Iris pigment epithelial cell (primary cell): ENCODE measurements at places on chromosomes 1 and 21.

GRCh38 chr1:76494807-76495206 is 372.5 kb upstream of the ST6GALNAC5 start:
- peak; percentile 54 for DNase-seq

DNA sequence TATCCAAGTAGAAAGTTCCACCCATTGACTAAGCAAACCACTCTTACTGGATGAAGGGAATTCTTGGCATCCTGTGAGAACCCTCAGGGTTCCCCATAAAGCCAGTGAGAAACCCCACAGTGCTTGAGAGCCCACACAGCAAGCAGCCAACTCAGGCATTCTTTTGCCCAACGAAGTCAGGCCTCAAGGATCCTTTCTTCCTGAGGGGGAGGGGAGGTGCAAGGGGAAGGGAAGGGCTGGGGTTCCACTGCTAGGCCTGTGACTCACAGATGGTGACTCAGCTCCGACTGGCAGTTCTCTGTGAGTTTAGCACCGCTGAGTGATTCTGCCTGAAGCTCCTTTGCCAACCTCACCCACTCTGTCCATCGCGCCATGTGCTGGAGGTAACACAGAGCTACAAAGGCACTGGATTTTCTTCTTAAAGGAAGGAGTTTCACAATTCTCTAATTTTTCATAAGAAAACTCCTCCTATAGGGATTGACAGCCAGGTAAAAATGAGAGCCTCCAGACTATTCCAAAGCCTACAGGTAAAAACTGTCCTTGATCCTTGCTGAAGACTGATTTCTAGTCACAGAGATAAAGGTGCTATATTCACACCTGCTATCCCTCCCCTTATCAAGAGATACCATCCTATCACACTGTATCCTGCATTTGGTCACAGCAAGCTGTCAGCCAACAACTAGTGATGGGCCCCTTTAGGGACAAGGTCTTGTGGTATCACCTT is 4.8 kb downstream of the ENO1 start:
- peak; percentile 99 for DNase-seq

- no peak for DNase-seq
Measured at GRCh38 chr1:78790174-78790573, 140.5 kb downstream of the IFI44 start.

GRCh38 chr1:53432611-53433010 is 26.6 kb upstream of the DMRTB1 start:
- DNase-seq: no peak

DNA sequence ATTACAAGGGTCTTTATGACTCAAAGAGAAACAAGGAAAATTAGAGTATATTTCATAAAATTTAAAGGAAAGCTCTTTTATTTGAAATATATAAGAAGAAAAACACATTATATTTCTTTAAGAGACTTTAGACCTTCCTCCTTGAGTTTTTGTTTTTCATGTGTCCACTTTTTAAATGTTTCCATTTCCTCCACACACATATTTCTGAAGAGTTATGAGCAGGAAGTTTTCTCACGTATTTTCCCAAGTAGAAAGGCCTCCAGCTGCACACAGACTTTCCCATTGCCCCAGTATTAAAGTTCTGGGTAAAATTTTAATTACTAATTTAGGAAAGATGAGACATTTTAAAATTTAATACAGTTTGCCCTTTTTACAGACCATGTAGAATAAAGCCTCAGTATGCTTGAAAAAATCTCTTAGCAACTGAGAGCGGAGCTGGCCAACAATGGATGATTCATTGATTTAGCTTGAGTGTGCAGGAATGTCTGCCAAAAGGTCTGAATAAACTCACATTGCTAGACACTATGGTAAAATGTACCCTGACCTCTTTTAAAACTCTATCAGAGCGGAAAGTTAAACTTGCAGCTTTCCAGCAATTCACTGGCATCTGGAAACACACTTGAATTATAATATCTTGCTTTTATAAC is 57.9 kb downstream of the DDAH1 start:
- DNase-seq: peak; percentile 96

DNA sequence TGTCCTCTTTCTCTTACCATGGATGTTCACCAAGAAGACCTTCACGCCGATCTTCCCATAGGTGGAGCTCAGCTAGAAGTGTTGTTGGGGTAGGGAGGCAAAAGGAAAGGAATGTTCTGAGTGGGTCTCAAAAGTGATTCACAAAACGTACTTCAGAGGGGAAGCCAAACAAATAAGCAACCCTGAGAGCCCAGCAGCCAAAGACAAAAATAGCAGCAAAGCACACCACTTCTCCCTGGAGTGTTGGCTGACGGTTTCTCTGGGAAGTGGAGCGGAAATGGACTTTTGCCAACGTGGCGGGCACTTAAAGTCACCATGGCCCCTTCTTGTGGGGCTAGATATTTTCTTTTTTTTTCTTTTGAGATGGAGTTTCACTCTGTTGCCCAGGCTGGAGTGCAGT is 23.1 kb downstream of the SLC26A9 start:
- no peak for DNase-seq

GRCh38 chr1:23194119-23194984 is 22.9 kb downstream of the HTR1D start:
- DNase-seq: peak; percentile 97

GRCh38 chr1:27099135-27099586 is 55.8 kb downstream of the SLC9A1 start:
- DNase-seq: peak; percentile 54

GRCh38 chr1:227921461-227922185 is 26.1 kb downstream of the WNT9A start:
- DNase-seq: no peak

GRCh38 chr1:151474745-151475144 is 15.5 kb upstream of the POGZ start:
- no peak for DNase-seq

DNA sequence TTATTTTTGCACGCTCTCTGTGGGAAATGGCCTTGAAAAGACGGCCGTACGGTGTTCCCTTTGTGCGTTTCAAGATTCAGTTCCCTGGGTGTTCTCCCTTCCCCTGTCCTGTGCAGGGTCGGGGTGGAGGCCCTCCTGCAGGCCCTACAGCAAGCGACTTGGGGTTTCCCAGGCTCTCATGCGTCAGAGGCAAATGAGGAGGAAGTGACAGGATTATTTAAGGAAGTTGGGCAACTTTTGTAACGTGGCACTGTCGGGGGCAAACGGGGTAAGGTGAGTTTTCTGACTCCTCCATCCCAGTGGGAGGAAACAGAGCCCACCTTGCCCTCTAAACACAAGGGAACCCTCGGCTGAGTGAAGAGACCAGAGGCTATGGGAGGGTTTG is 16.1 kb upstream of the AJAP1 start:
- DNase-seq: no peak

GRCh38 chr1:243917177-243917862 is 67.3 kb upstream of the AKT3 start:
- DNase-seq: peak; percentile 95
